ENCODE measurements at places on chromosomes 2 and 18.
A peak's percentile ranks its signal among the peaks of the same experiment; 100 is the strongest.

DNA sequence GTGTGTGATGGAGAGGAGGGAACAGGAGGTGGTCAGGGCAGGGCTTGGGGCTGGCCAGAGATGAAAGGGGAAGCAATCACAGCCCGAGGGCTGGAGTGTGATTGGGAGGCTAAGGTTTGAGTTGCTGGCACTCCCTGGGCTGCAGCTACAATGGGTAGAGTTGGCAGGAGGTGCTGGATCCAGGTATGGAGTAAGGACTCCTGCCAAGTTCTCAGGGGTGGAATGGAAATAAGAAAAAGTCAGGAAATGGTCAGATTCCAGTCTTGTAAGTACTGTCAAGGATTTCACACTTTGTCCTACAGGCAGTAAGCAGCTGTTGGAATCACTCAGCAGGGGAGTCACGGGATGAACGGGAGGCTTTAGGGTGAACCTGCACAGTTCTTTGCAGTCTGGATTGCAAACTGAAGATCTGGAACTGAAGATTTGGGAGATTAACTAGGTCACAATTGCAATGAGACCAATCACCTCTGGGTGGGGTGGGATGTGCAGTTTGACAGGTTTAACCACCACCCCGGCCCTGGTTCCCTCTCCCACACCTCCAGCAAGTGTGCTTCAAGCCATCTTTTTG is 10.9 kb upstream of the INPP5D start:
- DNase-seq, result no peak

GRCh38 chr2:196927376-196928225 is 1.1 kb upstream of the PGAP1 start:
- peak; percentile 58 for DNase-seq

GRCh38 chr2:191304939-191305875 is 60.0 kb downstream of the MYO1B start:
- DNase-seq, result no peak

DNA sequence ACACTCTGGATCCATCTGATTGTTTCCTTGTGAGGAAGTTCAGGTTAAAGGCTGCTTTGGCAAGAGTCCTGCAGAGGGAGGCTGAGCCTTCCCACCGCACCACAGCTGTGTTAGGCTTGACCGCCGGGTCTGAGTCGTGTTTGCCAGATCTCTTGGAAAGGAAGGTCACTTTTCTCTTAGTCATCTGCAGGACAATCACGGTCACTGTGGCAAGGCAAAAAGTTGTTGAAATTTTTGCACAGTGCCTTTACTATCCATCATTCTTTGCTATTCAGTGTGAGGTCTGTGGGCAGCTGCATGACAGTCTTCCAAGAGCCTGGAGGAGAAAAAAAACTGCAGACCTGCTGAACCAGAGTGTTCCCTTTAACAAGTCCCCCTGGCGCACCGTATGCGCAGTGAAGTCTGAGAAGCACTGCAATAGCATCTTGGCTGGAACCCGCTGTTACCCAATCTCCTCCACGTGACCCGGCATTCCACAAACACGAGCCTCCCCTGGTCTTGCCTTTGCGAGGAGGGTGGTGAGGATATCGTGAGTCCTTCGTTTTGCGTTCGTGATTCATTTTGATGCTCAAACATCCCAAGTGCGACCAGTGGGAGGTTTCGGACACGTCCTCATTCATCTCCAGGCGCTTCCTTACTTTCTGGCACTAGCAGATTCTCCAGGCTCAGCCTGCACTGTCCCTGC is 23.0 kb downstream of the BIN1 start:
- no peak for DNase-seq

GRCh38 chr2:235591921-235592320 is 98.1 kb downstream of the AGAP1 start:
- DNase-seq, result no peak

- peak; percentile 41 for DNase-seq
Observed at GRCh38 chr2:207156451-207157161, 9.1 kb downstream of the KLF7 start.

DNA sequence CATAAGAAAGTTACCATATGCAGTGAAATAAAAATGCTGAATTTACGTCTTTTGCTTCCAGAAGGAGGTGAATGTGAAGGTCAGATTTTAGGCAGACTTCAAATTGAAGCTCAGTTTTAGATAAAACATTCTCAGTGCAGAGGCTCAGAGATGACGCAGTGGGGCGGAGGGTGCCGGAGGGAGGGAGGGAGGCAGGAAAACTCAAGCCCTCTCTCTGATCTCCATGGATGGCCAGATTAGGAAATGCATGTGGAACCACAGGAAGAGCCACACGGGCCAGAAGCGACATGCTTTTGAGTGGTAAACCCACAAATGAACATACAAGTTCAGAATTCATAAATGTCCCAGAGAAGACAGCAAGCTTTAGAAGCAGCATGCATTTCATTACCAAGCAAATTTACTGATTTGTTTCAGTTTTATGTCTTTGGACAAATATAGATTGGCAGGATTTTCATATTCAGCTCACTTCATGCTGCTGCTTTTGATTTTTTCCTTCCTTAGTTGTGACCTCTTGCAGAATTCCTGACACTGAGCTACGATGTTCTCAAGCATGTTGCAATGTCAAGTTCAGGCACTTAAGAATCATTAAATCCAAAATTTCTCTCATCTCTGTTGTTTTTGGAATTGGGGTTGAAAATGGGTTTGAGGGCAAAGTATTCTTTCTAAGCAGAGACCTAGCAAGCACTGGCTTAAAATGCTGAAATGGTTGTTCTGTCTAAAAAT is 29.7 kb upstream of the APCDD1 start:
- DNase-seq, result no peak

DNA sequence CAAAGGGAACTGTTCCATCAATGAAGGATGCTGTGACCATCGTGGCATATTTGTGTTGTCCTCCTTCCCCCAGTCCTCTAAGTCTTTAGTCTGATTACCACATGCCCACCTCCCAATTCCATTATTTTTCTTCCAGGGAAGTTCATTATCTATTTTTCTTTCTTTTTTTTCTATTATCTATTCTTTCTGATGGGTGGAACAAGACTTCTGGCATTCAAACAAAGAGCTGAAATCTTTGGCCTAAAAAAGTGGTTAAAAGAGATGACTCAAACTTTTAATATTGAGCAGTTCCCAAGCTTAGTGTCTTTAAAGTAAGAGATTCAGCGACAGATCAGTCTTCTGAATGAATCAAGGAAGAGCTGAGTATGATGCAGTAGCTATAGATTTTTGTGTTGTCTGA is 66.6 kb downstream of the DIS3L2 start:
- DNase-seq, result no peak

DNA sequence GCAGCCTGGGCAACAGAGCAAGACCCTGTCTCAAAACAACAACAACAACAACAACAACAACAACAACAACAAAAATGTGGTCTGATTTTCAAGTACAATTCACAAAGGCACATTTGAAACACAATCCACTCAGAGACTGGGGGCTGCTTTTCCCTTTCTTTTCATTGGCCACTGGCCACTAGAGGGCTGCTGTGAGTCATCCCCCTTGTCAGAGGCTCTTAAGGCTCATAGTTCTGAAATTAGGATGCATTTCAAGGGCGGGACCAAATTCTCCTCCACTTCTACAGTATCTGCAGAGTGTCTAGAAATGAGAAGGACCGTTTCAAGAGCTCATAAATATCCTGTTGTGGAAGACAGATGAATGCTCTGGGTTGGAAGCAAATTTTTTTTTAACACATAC is 285.4 kb downstream of the NRXN1 start:
- no peak for DNase-seq

DNA sequence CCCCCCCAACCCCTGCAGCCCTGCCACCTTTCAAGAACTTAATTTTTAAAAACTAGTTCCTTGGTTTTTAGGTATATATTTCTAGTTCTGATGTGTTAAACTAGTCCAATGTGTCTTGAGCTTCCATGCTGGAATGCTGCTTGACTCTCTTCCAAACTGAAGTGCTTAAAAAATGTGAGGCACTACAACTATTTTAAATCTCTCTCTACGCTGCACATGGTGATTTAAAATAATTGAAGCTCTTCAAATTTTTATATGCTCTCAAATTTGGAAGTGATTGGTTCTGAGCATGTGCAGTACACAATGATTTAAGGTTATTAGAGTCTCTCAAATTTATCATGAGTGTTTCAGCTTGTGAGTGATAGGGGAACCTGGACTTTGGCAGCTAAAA is 192.6 kb upstream of the ZEB2 start:
- no peak for DNase-seq

Data from stimulated activated CD4-positive, alpha-beta T cell treated with anti-CD3 and anti-CD28 coated beads, Interleukin-1b, Interleukin-23, amount 100 ng/mL, for 48 hours (primary cell).